ENCODE measurements at places on chromosomes 11 and 22.
A peak's percentile ranks its signal among the peaks of the same experiment; 100 is the strongest.

DNA sequence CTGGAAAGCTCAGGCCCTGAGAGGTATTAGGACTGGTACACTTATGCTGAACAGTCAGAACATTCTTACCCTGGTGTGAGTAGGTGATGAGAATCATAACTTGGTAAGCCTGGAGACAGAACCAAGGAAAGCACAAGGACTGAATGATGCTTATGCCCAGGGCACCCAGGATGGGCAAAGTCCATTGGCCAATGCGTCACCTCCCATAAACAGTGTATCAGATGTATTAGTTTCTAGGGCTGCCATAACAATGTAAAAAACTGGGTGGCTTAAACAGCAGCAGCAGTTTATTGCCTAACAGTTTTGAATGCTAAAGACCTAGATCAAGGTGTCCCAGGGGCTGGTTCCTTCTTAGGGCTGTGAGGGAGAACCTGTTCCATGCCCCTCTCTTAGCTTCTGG is 107.0 kb downstream of the FAR1 start:
- no peak for DNase-seq

GRCh38 chr11:4455419-4455818 is 6.3 kb downstream of the OR52K2 start:
- DNase-seq: no peak

GRCh38 chr11:62612366-62613290 is at the start of the genes EML3 and ROM1:
EML3 (minus strand) TSS chr11:62612775; CDS start chr11:62612457, 318 bp downstream.
ROM1 (plus strand) TSS chr11:62613257; CDS start chr11:62613282, 25 bp downstream.
- DNase-seq: peak; percentile 78

GRCh38 chr11:75814363-75814676 is 690 bp upstream of the UVRAG start:
- DNase-seq: no peak

DNA sequence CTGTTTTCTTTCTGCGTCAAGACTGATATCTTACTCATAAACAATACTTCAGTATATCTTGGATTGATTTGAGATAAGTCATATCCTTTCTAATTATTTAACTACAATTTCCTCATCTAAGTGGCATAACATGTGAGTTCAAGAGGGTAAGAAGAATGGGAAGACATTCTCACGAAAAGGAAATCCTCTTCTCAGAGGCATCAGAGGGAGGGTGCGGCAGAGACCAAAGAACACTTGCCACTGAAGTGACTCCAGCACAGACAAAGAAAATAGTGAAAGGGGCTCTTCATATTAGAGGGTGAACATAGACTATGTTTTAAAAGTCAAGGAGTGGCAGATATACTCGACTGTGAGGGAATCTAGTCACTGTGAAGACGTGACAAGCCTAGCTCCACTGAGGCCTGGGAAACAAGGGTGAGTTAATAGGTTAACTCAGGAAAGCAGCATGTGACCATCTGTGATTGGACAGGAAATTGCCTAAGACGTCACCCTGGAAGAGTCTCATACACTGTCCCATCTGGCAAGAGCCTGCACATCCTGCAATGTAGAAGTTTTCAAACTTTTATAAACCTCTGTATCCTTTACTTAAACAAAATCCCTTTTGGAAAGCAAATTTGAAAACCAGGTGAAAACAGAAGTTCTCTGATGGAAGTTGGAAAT is 1.9 kb upstream of the MMP1 start:
- DNase-seq: no peak

GRCh38 chr11:59941091-59941490 is 2.9 kb downstream of the OOSP1 start:
- DNase-seq: no peak

DNA sequence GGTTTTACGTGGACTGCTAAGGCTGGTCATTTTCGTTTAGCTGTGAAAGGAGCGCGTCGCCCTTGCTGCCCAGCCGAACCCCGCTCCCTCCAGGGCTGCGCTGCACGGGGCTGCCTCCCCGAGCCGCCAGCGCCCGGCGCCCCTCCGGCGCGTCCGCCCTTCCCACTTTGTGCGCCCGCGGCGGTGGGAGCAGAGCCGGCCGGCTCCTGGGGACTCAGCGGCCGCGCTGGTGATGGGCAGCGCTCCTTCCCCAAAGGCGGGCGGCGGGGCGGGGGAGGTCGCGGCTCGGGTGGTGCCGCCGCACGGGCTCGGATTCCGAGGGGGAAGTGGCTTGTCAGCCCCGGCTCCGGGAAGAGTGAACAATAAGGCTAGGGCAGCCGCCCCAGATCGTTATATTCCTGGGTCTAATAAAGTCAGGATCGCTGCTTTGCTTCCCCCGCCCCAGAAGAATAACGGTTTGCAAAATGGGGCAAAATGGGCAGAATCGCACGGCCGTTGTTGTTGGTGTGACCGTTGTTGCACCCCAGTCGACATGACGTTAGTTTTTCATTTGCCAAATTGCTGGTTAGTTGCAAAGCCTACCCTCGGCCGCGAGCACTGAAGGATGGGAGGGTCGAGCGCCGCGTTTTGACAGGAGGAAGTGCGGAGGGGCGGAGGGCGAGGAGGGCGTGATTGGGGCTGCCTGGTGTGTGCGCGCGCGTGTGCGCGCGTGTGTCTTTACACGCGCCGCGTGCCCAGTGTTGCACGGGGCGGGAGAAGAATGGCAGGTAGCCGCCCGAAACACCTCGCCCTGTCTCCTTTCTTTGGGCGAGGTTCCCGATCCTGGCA is 745 bp downstream of the NCAM1 start:
- DNase-seq: no peak

DNA sequence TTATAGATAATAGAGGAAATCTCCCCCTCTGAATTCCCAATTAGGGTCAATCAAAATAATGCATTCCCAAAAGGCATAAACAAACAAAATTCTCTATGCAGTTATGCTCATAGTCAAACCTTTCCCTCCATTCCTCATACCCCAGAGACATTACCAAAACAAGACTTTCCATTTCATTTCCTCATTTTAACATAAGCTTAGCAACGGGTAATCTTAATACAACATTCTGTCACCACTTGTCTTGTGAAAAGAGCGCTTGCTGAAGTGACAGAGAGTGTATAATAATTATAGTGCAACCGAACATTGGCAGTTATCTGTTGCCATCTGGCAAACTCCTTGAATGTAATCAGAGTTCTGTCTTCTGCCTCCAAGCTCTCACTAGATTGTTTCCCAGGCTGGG is 1.2 kb upstream of the SLN start:
- DNase-seq: no peak

DNA sequence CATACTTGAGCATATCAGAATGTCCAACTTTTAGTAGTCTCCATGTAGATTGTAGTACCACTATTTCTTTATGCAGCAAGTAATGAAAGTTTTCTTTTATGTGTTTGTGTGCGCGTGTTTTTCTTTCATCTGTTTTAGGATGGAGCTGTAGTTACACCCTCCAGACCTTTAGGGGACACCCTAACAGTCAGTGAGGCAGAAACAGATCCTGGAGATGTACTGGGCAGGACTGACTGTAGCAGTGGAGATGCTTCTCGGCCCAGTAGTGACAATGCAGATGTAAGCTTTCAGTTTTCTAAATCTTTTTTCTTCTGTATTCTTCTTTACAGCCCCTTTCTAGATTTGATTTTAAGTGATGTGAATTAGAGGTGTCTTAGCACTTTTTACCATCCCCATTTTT is 79.9 kb upstream of the GRIK4 start:
- no peak for DNase-seq

- DNase-seq: no peak
Observed at GRCh38 chr11:128018692-128019091, 568.7 kb downstream of the ETS1 start.

DNA sequence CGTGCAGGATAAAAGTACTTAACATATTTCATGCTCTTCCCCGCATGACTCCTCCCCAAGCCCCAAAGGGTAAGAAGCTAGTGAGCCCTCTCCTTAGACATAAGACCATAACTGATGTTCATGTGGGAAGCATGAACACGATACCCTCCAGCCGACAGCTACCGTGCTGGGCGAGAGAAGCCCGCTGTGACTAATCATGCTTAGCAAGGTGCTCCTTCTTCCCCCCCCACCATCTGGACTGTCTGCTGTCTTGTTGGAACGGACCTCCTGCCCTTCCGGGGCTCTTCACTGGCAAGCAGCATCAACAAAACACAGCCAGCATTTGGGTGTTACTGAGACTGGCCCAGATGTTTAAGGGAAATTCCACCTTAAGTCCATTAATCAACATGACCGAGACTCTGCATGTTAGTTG is 200.6 kb downstream of the DBX1 start:
- DNase-seq: no peak

- no peak for DNase-seq
Observed at GRCh38 chr22:32801537-32802236, at the start of gene TIMP3. TIMP3 (plus strand) TSS chr22:32801705; CDS start chr22:32802002, 297 bp downstream.

- no peak for DNase-seq
Observed at GRCh38 chr11:80686889-80687288, 1246.1 kb upstream of the TENM4 start.

DNA sequence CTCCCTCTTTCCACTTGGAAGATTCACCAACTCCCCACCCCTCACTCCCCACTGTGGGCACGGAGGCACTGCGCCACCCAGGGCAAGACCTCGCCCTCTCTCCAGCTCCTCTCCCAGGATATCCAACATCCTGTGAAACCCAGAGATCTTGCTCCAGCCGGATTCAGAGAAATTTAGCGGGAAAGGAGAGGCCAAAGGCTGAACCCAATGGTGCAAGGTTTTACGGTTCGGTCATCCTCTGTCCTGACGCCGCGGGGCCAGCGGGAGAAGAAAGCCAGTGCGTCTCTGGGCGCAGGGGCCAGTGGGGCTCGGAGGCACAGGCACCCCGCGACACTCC is 397 bp upstream of the CD44 start:
- DNase-seq: no peak

GRCh38 chr11:79090191-79090705 is 350.6 kb downstream of the TENM4 start:
- no peak for DNase-seq

DNA sequence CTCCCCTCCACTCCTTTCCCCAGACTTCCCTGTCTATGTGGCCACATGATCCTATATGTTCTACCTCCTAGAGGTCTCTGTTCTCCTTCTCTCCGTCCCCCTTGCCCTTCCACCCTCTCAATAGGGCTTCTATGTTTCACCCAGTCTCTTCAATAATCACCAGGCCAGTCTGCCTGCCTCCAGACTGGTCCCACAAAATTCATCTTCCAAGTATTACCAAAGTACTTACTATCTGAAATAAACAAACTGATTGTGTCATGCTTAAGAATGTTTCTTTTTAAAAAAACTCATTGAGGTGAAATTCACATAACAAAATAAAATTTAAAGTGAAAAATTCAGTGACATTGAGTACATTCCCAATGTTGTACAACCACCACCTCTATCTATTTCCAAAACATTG is 44.2 kb downstream of the MTNR1B start:
- no peak for DNase-seq

GRCh38 chr11:122681070-122681469 is 25.5 kb downstream of the UBASH3B start:
- no peak for DNase-seq

- no peak for DNase-seq
Observed at GRCh38 chr11:58586998-58587397, 8.1 kb downstream of the ZFP91 start.

DNA sequence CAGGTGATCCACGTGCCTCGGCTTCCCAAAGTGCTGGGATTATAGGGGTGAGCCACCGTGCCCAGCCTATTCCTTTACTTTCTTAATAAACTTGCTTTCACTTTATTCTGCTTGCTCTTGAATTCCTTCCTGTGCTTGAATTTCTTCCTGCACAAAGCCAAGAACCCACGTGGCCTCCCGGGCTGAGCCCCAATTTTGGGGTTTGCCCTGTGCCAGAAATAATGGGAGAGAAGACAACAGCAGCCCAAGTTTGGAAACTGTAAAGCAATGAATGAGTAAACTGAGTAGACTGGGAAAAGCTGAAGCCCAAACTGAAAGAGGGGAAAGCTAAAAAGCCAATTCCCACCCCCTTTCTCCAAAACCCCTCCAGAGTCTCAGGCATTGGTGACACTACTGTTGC is 136.4 kb downstream of the NECTIN1 start:
- DNase-seq: no peak

- DNase-seq: no peak
Observed at GRCh38 chr22:26977741-26978376, 320.5 kb downstream of the MIAT start.

DNA sequence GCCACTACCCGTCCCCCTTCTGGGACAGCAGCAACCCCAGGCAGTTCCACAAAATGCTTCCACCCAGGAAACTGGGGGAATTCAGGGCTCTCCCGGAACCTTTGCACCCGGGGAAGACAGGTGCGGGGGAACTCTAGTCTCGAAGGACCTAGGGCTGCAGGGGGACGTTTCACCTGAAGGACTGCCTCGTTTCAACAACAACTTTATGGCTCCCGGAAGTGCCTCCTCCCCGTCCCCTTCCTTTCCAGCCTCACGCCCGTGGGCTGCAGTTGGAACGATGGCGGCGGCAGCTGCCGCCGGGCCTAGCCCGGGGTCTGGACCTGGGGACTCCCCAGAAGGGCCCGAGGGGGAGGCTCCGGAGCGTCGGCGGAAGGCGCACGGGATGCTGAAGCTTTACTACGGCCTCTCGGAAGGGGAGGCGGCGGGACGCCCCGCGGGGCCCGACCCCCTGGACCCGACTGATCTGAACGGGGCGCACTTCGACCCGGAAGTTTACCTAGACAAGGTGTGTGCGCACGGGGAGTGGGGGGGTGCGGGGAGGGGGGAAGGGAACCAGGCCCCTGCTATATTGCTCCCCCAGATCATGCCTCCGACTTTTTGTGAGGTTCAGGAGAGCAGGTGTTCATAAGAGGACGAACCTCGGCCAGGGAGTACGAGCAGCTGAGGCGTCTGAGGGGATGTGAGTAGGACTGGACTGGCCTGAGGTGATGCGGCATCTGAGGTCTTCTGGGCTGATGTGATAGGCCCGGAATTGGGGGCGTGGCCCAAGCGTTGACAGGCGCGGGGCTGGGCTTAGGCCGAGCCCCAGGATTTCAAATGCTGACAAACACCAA is at the start of gene VPS51:
Gene VPS51 (plus strand): TSS at position 241 of the 833 bp plus-strand sequence. CDS start 37 bp downstream, at position 278.
- DNase-seq: peak; percentile 67

GRCh38 chr22:22195265-22196017 is 49.1 kb upstream of the VPREB1 start:
- DNase-seq: peak; percentile 63

GRCh38 chr11:13338019-13338426 is 60.4 kb downstream of the BMAL1 start:
- DNase-seq: no peak

GRCh38 chr11:96001037-96001436 is 77.1 kb upstream of the MTMR2 start:
- DNase-seq: no peak

DNA sequence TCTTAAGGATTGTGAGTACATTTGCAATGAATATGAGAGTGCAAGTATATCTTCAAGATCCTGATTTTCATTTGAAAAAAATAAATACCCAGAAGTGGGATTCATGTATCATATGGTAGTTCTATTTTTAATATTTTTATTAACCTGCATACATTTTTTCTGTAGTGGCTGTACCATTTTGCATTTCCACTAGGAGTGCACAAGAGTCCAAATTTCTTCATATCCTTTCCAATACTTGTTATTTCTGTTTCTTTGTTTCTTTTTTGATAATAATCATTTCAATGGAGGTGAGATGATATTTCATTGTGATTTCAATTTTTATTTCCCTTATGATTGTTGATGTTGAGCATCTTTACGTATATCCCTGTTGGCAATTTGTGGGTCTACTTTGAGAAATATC is 759.8 kb upstream of the CNTN5 start:
- no peak for DNase-seq

- DNase-seq: no peak
Observed at GRCh38 chr22:43571181-43571580, 159.4 kb downstream of the MPPED1 start.

GRCh38 chr11:108496643-108497256 is 1.4 kb downstream of the POGLUT3 start:
- no peak for DNase-seq

- no peak for DNase-seq
Observed at GRCh38 chr22:48869788-48870187, 957.9 kb downstream of the BRD1 start.
